Kidney (tissue), 22 donors: ENCODE measurements at places on chromosomes 1 and 21. TPM values are rescaled to one million over a fixed set of nuclear protein-coding genes. Genes with fewer than 3 reads are reported as not detected.

DNA sequence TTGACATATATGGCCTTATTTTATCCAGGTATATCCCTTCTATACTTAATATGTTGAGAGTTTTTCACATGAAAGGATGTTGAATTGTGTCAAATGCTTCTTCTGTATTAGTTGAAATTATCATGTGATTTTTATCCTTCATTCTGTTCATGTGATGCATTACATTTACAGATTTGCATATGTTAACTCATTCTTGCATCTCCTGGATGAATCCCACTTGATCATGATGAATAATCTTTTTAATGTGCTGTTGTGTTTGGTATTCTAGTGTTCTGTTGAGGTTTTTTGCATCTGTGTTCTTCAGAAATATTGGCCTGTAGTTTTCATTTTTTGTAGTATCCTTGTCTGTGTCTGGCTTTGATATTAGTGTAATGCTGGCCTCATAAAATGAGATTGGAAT lies 138.3 kb upstream of the GPR52 start:
- H3K27me3 ChIP-seq: no peaks in the 10 kb centered on the region
- no peak overlapping the region for H3K4me3 ChIP-seq
- no peak overlapping the region for H3K27ac ChIP-seq
- DNase-seq: no peak

DNA sequence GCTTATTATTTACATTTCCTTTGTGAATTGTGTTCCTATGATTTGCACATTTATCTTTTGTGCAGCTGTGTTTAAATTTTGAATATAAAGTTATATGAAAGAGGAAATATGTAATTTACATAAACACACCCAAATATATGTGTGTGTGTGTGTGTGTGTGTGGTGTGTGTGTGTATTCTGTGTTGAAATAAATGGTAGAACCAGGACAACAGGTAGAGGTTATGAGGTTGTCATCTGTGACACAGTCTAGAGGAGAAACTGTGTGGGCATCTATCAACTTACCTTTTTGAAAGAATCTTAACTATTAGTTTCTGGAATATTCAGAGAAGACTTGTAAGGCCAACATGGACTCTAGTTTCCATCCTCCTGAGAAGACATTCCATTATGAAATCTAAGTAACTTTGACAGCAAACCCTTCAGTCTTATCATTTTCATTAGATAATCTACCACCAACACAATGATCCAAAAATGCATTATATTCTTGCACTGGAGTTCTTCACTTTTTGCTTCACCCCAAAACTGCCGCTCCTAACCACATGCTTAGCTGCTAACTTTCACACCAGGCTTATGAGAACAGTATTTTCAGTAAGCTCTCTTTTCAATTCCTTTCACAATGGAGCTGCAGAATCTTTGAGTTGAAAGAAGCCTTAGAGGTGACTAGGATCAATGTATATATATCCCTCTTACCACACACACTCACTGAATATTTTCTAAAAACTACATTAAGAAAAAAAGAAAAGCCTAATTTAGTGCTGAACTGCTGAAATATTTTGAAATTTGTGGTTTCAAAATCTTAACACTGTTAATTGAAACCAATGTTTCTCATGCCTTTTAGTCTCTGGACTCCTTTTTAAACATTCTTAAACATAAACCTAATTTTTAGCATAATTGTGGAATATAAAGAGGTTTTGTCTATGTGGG lies 21.8 kb downstream of the PTPRC start:
- no peaks in the 10 kb centered on the region for H3K36me3 ChIP-seq
- no peaks in the 10 kb centered on the region for H3K27me3 ChIP-seq
- no peaks in the 10 kb centered on the region for H3K4me1 ChIP-seq
- H3K27ac ChIP-seq: no peak overlapping the region
- no peak for DNase-seq

MARK1 gene
- 5.3 TPM for total RNA-seq

C8B gene
- not detected for total RNA-seq

ZNF683 gene
- total RNA-seq: 0.25 TPM

ARHGEF16 gene
- total RNA-seq: 39.3 TPM

RNF186 gene
- 2.7 TPM for total RNA-seq
